ENCODE measurements at places on chromosomes 2 and 18.

DNA sequence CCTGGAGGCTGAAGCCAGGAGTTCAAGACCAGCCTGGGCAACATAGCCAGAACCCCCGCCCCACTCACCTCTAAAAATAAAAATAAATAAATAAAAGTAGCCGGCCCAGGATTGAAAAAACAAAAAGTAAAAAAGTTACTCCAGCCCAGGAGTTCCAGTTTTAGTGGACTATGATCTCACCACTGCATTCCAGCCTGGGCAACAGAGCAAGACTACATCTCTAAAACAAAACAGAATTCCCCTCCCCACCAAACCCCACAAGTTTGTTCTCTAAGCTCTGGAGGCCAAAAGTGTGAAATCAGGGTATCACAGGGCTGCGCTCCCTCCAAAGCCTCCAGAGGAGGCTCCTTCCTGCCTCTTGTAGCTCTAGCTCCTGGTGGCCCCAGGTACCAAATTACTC, 1.7 kb downstream of the D2HGDH start:
- DNase-seq: no peak

- no peak for DNase-seq
Measured at GRCh38 chr18:39205565-39206195, 1640.1 kb upstream of the CELF4 start.

DNA sequence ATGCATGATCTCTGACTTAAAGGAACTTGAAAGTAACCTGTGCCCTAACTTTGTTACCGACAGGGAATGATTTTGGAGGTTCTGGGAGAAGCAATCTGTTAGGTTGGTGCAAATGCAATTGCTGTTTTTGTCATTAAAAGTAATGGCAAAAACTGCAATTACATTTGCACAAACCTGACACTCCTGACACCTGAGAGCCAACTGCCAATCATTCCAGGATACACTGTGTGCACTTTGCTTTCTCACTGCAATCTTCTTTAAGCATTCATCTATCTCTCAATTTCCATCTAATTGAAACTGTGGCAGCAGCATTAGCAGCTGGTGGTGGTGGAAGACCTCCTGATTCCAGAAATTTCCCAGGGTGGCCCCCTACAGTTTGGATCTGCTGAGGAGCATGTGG, 87.6 kb upstream of the CYP1B1 start:
- no peak for DNase-seq

DNA sequence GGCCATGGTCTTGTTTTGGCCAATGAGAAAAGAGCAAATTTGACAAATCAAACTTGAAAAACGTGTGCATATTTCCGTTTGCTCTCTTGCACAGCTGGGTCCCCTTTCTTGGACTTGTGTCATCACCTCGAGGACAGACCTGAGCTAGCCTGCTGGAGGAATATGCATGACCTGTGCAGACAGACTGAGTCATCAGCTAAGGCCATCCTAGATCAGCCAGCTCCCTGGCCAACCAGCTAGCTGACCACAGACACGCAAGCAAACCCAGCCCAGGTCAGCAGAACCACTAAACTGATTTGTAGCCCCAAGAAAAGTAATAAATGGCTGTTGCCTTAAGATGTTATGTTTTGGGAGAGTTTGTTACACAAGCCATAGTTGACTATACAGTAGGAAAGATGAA, 61.3 kb upstream of the PAX3 start:
- DNase-seq: no peak

DNA sequence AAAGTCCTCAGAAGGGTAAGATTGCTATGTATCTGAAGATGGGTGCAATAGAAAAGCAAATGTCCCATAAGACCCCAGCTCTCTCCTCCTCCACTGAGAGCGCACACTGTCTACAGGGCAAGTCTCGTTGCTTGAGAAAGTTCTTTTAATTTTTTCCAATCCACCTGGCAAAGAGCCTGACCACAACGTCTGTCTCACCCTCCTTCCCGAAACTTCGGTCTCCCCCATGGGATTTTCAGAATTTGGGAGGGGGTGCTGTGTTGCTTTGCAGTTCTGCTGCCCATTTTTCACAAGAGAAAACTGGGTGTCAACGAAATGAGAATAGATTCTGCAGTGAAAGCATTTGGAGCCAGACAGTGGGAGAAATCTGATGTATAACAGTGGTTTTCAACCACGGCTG, 40.4 kb downstream of the SERTAD2 start:
- DNase-seq: no peak

- DNase-seq: peak; percentile 96
Measured at GRCh38 chr18:79951545-79952455, at the start of gene SLC66A2. SLC66A2 (minus strand) TSS chr18:79951653; CDS start chr18:79950926, 727 bp downstream.

- no peak for DNase-seq
Measured at GRCh38 chr2:196601430-196602306, 37.8 kb upstream of the CCDC150 start.

DNA sequence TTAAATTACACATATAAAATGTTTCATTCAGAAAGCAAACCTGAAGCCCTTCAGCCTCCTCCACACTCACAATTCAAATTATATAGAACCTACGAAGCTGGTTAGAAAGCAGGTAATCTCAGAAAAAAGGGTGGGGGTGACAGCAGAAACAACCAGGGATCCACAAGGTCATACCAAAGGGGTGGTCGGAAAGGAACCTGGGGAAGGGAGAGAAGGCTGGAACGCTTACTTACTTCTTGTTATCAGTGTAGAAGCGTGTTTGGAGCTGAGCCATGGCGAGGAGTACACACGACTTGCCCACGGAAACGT, 316 bp downstream of the WDR12 start:
- DNase-seq: peak; percentile 55

GRCh38 chr2:65500310-65501040, 68.1 kb upstream of the SPRED2 start:
- DNase-seq: no peak

GRCh38 chr18:45012286-45012685, 331.6 kb downstream of the SETBP1 start:
- DNase-seq: no peak

- DNase-seq: no peak
Measured at GRCh38 chr2:162072181-162072702, 1.8 kb downstream of the DPP4 start.

DNA sequence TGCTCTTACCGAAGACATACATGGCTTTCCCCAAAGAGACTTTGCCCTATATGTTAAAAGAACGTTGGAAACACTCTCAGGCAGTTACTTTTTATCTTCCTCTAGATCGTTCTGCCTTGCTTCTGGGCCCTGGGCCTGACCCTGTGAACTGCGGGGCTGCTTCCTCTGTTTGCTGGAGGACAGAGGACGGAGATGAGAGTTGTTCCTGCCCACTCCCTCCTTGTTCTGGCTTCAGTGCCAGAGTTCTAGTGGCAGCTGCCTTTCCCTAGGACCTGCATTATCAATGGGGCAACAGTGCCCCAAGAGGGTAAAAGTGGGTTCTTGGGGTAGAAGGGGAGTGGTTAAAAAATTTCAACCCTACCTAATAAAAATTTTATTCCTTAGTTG, 6.5 kb upstream of the FN1 start:
- DNase-seq: no peak

GRCh38 chr2:73243884-73244570, 9.9 kb downstream of the CCT7 start:
- DNase-seq: no peak

DNA sequence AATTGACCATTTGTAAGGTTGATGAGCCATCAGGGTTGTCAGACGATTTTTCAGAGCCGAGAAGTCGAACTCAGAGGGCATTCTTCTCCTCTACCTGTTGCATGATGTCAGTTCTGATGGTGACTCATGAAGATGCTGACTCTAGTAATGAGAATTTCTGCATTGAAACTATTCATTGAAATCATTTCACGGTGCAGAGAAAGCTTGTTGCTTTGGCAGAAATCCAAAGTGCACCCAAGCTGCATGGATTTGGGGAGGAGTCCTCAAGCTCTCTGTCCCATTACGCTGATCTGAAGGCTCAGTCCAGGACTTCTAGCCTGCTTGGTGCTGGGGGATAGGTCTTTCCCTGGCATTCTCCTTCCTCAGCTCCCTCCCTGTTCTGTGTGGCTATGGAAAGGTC, 125.7 kb upstream of the PXDN start:
- no peak for DNase-seq

GRCh38 chr2:241635756-241636155, 1.2 kb downstream of the THAP4 start:
- DNase-seq: no peak

GRCh38 chr2:171146633-171147032, 14.1 kb downstream of the TLK1 start:
- no peak for DNase-seq

- no peak for DNase-seq
Measured at GRCh38 chr18:3463051-3463450, 13.1 kb downstream of the TGIF1 start.

DNA sequence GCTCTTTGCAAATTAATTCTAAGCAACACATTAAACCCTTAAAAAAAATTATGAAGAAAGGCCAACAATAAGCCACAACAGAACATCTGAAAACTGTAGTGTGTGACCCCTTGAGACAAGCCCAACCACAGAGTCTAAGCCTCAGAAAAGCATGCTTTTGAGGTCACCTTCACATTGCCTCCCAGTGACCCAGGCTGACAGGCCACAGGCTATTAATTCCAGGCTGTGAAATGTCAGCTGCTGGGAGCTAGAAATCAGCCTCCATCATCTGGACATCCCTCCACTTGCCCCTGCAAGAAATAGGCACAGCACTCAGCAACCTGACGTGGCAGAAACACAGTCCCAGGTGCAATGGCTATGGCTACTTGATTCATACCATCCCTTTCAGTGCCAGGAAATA, 179.4 kb upstream of the ZFP36L2 start:
- DNase-seq: no peak

DNA sequence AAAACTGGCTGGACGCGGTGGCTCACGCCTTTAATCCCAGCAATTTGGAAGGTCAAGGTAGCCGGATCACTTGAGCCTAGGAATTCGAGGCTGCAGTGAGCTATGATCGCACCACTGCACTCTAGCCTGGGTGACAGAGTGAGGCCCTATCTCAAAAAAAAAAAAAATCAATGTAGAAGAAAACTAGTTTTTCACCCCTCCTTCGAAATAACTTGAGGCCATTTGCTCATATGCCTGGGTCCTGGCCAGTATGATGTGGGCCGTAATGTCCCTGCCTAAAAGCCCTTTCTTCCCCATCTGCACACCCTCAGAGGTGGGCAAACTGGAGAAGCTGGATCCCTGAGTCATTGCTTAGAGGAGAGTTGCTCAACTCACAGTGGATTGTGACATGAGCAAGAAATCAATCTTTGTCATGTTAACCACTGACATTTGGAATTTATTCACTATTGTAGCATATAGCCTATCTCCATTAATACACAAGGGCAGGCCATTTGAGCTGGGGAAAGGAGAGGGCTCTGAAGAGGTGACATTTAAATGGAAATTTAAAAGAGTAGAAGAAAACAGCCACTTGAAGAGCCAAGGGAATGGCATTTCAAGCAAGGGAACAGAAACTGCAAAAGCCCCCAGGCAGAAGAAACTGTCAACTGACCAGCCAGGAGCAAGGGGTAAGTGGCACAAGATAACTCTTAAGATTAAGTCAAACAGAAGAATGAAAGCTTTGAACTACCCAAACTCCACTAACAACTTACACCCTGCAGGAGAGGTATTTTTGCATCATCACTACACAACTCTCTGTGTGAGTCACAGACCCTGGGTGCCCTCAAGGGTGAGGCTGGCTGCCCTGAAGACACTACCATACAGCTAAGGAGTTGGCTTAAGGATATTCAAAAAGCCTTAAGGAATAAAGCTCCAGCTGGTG, 7.6 kb upstream of the METTL21A start:
- no peak for DNase-seq

DNA sequence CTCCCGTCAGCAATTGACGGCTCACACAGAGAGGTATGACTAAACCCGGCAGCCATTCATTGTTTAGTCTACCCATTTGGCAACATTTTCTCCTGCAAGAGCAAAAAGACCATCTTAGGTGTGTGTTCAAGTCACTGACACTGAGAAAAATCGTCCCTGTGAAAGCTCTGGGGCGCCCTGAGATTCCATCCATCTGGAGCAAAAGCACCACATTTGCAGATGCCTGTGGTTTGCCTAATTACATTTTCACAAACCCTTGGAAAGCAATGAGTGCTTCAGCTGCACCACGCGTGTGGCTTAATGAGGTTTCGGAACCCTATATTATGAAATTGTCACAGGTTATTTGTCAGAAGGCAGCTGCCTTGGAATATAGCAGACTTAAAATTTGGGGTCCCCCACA, 110.7 kb upstream of the PTPRM start:
- no peak for DNase-seq

DNA sequence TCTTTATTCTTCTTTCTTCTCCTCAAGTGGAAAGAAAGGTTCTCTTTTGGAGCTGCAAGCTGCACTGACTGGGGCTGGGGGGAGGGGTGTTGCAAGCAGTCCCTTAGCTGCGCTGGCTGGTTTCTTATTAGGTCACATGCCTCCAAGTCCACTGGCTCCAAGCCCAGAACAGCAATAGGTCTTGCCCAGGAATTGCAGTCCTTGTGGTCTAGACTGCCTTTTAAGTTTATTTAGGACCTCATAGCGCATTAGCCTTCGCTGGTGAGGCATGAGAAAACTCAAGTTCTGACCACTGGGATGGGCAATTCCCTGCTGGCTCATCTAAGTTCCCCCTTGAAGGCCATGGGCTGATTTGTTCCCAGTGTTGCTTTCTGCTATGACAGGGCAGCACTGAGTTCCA, 138.6 kb upstream of the SCN7A start:
- DNase-seq: no peak

DNA sequence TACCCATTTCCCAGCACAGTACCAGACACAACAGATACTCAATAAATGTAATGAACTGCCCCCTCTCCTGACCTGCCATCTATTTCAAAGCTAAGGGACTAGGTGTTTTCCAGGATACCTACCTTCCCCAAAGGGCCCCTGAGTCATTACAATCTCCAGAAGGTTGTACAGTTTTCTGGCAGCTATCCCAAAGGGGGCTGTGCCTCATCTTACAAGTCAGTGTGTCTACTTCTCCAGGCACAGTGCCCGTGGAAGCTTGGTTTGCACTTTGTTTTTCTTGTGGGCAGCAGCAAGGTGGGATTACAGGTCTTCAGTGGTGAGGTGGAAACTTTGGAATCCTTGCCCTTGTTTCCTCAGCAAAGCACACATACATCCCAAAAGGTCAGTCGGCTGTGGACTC, 62.8 kb upstream of the CYP26B1 start:
- no peak for DNase-seq

- no peak for DNase-seq
Measured at GRCh38 chr2:199818026-199818425, 33.0 kb downstream of the FTCDNL1 start.

DNA sequence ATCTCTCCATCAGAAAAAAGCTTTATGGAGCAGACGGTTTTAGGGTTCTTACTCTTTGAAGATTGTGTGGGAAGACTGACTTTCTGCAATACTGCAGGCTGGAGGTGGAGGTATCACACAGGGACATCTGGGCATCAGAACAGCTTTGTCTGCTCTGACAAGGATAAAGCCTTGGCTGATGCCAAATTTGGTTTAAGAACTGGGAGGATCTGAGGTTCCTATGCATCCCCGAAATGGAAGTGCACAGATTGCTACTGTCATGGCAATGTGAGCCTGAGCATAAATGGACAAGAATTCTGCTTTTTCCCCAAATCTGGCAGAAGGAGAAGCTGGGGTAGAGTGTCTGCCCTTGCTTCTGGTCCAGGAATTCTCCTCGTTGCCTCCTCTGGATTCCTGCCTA, 424.3 kb downstream of the SLC4A3 start:
- no peak for DNase-seq

- DNase-seq: peak; percentile 37
Measured at GRCh38 chr2:46846536-46846935, 69.1 kb downstream of the MCFD2 start.

GRCh38 chr2:237664151-237664550, 36.8 kb downstream of the LRRFIP1 start:
- no peak for DNase-seq
